ENCODE measurements at places on chromosomes 16 and 17.

DNA sequence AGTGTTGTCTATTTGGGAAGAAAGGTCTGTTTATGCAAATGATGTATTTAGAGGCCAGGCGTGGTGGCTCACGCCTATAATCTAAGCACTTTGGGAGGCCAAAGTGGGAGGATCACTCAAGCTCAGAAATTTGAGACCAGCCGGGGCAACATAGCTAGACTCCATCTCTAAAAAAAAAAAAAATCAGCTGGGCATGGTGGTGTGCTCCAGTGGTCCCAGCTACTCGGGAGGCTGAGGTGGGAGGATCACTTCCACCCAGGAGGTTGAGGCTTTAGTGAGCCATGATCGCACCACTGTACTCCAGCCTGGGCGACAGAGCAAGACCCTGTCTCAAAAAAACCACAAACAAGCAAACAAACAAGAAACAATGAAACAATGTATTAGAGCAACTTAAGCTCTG, 18.9 kb upstream of the HEATR3 start:
- no peak for DNase-seq

GRCh38 chr16:87636050-87636684, 33.9 kb downstream of the JPH3 start:
- peak; percentile 78 for DNase-seq

DNA sequence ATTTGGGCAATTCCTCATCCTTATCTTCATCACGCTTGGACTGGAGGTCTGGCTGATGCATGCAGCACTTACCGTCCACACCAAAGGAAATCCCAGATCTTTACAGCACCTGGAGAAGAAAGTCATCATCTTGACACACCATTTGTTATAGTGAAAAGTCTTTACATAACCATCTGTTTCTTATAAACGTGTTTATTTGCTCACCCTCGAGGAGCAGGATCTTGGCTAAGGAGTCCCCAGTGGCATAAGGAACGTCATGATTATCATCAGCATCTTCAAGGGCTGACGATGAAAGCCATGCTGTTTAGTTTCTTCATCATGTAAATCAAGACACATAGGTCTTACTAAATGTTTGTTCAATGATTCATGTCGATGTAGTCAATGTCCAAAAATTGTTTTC, 248.8 kb upstream of the ELAC2 start:
- DNase-seq, result no peak

DNA sequence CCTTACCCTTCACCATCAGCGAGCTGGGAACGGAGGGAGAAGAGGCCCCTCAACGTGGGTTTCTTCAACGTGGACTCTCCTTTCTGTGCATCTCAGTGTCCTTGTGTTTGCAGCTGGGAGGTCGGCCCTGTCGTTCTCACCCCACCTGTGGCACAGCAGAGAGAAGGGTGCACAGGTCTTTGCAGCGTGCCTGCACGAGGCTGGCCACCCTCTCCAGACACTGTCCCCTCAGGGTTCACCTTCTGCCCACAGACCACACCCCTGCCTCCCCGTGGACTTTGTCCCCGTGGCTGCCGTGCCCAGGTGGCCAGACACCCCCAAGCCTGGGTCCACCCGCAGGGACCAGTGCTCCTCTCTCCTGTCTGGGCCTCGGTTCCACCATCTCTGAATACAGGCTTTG, 7.3 kb upstream of the WDR45B start:
- no peak for DNase-seq

DNA sequence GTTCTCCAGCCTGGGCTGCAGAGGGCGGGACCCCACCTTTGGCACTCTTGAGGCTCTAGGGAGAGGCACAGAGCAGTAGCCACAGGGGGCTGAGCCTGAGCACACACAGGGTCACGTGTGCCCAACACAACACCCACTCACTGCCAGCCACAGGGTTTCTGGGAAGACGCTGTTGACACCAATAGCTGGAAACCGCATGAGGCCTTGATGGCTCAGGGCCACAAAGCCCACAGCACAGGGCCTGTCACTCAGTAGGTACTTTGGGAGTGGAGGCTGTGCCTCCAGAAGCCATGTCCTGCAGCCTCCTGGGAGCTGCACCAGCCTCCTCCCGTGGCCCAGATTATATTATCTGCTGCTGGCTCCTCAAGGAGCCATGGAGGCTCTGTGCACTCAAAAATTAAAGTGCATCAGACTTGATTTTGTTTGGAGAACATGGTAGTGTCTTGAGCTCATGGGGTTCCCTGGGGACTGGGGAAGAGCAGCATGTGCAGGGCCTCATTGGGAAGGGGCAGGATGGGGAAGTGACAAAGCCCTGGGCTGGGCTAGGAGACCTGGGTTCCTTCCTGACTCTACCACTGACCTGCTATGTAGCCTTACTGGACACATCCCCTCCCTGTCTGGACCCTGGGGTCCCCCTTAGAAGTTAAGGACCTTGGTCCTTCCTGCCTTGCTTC, 12.5 kb upstream of the SREBF1 start:
- peak; percentile 92 for DNase-seq

- no peak for DNase-seq
Observed at GRCh38 chr17:45413498-45413923, 19.2 kb downstream of the ARHGAP27 start.

GRCh38 chr17:50191359-50192143, 9.9 kb downstream of the COL1A1 start:
- DNase-seq, result no peak

Measured in CD4-positive, alpha-beta T cell treated with Interleukin-21 for 1 hour (primary cell).